ENCODE measurements at places on chromosomes 7 and 10. TPM values are rescaled to one million over a fixed set of nuclear protein-coding genes. Genes with fewer than 3 reads are reported as not detected.

DNA sequence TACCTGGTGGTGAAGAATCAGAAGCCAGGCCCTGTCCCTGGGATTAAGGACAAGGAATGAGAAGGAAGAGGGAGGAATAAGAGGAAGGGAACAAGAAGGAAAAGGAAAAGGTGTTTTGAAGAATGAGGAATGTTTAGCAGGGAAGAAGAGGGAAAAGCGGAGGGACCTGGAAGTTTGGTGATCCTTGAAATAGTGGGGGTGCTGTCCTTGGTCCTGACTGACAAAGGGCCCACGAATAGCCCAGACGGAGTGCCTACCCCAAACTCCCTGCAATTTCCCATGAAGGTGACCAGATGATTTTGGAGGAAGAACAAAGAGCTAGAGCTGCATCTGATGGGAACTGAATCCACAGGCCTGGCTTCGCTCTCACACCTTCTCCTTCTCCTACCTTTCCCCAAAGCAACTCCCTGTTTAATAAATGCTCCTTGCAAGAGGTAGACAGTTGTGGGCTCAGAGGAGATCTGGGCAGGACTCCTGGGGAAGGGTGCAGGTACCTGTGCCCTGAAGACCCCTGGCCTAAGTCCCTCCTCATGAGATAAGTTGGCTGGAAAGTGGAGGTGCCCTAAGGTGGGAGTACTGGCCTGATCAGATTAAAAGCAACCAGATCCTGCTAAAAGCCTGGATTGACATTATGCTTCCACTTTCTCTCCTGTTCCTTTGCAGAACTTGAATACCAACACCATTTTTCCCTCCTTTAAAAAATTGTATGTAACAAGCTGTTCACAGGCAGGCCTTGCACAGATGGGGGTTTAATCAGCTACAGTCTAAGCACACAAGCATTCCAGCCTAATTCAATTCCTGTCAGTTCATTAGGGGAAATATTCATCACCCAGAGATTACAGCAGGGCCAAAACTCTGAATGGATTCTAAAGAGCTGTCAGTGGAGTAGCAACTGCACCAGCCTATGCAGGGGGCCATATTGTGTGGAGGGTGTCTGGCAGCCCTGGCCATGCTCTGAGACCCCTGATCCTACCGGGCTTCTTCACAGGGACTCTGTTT, 19.4 kb downstream of the KAZALD1 start:
- DNase-seq = peak; percentile 58
- H3K4me1 ChIP-seq = peaks cover 1% of the 10 kb centered on the region
- no peak overlapping the region for H3K27ac ChIP-seq
- no peak overlapping the region for H3K4me3 ChIP-seq
- H3K27me3 ChIP-seq = no peaks in the 10 kb centered on the region

- peak overlapping the region; percentile 65 for H3K4me3 ChIP-seq
- H3K4me1 ChIP-seq = peaks cover 79% of the 10 kb centered on the region
- H3K27me3 ChIP-seq = no peaks in the 10 kb centered on the region
- peaks cover 12% of the 10 kb centered on the region for H3K36me3 ChIP-seq
- H3K27ac ChIP-seq = peak overlapping the region; percentile 97
These were observed 63.2 kb downstream of the MKI67 start for GRCh38 chr10:128062881-128063563.

Gene GIMAP1
- 0.07 TPM for total RNA-seq

- no peak overlapping the region for H3K4me3 ChIP-seq
- DNase-seq = peak; percentile 75
- H3K27ac ChIP-seq = no peak overlapping the region
- no peaks in the 10 kb centered on the region for H3K36me3 ChIP-seq
- no peaks in the 10 kb centered on the region for H3K27me3 ChIP-seq
- H3K4me1 ChIP-seq = no peaks in the 10 kb centered on the region
These were observed 154.8 kb upstream of the PRSS58 start for GRCh38 chr7:142412551-142413193.
